Cerebellum (tissue), 4 donors: ENCODE measurements at places on chromosomes 3 and 15. TPM values are rescaled to one million over a fixed set of nuclear protein-coding genes. Genes with fewer than 3 reads are reported as not detected.

GRCh38 chr3:135238871-135239614 is 444.0 kb downstream of the EPHB1 start:
- DNase-seq = no peak

DNA sequence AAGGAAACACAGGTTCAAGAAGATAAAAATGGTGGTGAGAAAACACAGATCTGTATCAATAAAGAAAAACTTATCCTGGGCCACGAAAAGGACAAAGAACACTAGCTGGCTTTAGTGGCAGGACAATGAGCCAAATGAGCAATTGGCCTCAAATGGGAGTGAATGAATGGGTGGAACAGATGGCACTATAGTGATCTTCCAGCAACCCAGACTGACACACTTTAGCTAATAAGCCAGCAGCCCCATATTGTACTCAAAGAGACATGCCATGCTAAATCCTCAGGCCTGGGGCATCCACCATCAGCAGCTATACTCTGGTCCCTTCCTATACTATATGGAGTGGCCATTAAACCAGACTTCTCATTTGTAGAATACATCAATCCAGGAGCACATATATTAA is 60.0 kb upstream of the GADL1 start:
- peak; percentile 73 for DNase-seq

GRCh38 chr3:179921500-179921899 is 115.2 kb downstream of the PEX5L start:
- no peak for DNase-seq

CHDH gene
- 4.5 TPM for total RNA-seq

- DNase-seq = no peak
Observed at GRCh38 chr15:85639752-85640381, 154.9 kb downstream of the KLHL25 start.

- DNase-seq = no peak
Observed at GRCh38 chr3:123757281-123757940, 126.7 kb downstream of the MYLK start.

TMC3 gene
- total RNA-seq = 0.09 TPM

GRCh38 chr15:46569781-46570180 is 935.0 kb downstream of the SQOR start:
- no peak for DNase-seq

ADAMTS17 gene
- total RNA-seq = 4.4 TPM

NR2E3 gene
- total RNA-seq = 0.54 TPM

DNA sequence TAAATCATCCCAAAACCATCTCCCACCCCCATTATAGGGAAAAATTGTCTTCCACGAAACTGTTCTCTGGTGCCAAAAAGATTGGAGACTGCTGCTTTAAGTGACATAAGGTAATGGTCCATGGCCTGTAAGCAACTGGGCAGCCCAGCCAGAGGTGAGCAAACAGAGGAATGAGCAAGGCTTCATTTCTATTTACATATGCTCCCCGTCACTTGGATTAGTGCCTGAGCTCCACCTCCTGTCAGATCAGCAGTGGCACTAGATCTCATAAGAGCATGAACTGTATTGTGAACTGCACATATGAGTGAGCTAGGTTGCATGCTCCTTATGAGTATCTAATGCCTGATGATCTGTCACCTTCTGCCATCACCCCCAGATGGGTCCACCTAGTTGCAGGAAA is 1159.8 kb upstream of the ALCAM start:
- no peak for DNase-seq

- DNase-seq = no peak
Observed at GRCh38 chr3:196867155-196867506, 589 bp upstream of the SENP5 start.

GRCh38 chr3:9914559-9915253 is 2.2 kb upstream of the IL17RC start:
- DNase-seq = no peak

- no peak for DNase-seq
Observed at GRCh38 chr3:128714887-128715491, 11.0 kb upstream of the RAB7A start.

GRCh38 chr3:129312671-129313414 is 34.2 kb downstream of the HMCES start:
- DNase-seq = no peak

DNA sequence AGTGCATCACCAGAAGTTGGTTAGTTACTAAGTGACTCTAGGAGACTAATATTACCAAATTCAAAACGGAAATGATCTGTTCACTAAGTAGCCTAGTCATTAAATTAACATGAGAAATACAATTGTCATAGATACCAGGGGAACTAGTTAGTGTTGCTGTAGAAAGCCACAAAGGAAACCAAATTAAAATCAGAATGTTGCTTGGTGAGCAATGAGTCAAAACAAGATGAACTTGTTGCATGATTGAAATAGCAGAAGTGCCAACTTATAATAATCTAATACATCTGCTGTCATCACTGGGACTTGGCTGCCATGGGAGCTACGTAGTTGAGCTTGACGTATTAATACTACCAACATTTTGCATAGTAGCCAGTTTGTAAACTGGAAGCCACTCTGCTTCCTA is 458.1 kb downstream of the DIPK2A start:
- DNase-seq = no peak

ARID3B gene
- 9.6 TPM for total RNA-seq

GRCh38 chr3:190701096-190701532 is 161.4 kb downstream of the GMNC start:
- DNase-seq = no peak

GRCh38 chr15:63046917-63047760 is 4.6 kb downstream of the TPM1 start:
- no peak for DNase-seq

PATL2 gene
- total RNA-seq = 1.1 TPM

DNA sequence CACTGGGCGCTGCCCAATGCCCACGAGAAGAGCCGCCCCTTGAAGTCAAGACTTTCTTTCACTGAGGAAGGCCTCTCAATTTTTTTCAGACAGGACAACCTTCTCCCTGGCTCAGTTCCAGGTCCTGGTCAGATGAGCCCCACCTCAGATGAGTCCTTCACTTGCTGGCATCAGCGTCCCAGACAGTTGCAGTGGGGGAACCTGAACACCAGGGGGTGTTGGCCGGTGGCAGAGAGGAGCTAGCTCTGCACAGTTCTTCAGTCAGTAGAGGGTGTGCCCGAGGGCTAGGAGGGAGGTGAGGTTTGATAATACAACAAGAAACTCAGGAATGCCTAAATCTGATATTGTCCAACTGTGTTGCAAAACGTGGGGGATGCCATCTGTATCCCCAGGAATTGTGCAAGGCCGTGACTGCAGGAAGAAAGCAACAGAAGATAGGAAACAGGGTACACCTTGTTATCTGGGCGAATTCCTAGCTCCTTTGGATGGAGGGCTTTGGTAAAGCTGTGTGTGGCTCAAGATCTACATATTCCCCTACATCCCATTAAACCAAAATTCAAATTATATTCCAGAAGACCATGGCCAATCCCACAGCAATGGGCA is 34.3 kb downstream of the CCR3 start:
- no peak for DNase-seq

TF gene
- 10.2 TPM for total RNA-seq

- DNase-seq = no peak
Observed at GRCh38 chr15:41782371-41783282, 8.3 kb downstream of the MAPKBP1 start.

DNA sequence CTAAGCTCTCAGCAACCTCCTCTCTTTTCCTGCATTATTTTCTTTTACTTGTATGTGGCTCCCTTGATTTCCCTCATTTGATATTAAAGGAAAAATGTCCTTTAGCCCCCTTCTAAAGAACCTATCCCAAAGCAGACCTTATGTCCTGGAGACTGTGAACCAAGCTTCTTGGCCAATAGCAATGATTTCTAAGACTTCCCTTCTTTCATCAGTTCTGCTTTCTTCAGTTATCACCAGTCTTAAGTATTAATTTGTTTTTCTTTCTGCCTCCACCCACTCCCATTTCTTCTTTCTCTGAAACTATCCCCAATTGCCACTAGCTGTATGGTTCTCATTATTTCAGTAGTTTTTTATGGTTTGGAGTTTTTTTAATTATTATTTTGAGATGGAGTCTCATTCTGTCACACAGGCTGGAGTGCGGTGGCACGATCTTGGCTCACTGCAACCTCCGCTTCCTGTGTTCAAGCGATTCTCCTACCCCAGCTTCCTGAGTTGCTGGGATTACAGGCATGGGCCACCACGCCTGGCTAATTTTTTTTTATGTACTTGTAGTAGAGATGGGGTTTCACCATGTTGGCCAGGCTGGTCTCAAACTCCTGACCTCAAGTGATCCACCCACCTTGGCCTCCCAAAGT is 12.1 kb downstream of the TMOD3 start:
- DNase-seq = no peak

DNA sequence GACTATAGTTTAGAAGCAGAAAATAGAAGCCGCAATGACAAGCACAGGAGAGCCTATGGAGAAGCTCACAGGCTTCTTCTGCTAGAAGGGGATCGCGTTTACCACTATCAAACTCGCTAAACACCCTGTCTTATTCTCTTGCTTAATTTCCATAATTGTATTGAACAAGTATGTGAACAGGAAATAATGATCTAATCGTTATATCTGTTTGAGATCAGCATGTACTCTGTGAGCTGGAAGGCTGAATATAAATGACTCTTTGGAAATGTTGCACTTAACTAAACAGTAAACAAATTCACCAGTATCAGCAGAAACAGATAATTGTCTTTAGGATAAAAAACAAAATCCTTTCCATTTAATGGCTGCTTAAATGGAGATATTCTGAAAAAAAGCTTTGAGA is 15.0 kb downstream of the NEK10 start:
- no peak for DNase-seq

CELF6 gene
- 7.3 TPM for total RNA-seq

DNA sequence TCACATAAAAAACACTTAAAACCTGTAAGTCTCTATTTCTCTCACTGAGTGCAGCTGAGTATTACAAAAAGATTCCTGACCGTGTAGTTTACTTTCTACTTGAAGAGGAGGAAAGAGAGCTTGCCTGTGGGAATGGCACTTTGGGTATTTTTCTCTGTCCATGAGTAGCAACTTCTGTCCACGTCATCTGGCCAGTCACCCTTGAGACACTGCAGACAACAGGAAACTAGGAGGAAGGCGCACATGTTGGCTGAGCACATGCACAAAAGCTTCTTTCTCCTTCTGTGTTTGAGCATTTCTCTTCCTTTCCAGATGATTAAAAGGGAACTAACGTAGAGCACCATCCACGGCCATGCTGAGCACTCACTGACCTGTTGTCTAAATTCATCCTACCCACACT is 19.7 kb downstream of the STARD5 start:
- no peak for DNase-seq

C3orf22 gene
- 0.18 TPM for total RNA-seq

GRCh38 chr3:37071921-37072320 is 78.6 kb downstream of the MLH1 start:
- no peak for DNase-seq

GRCh38 chr15:62888623-62889022 is 153.9 kb upstream of the TPM1 start:
- no peak for DNase-seq

COL8A1 gene
- 1.1 TPM for total RNA-seq

DNA sequence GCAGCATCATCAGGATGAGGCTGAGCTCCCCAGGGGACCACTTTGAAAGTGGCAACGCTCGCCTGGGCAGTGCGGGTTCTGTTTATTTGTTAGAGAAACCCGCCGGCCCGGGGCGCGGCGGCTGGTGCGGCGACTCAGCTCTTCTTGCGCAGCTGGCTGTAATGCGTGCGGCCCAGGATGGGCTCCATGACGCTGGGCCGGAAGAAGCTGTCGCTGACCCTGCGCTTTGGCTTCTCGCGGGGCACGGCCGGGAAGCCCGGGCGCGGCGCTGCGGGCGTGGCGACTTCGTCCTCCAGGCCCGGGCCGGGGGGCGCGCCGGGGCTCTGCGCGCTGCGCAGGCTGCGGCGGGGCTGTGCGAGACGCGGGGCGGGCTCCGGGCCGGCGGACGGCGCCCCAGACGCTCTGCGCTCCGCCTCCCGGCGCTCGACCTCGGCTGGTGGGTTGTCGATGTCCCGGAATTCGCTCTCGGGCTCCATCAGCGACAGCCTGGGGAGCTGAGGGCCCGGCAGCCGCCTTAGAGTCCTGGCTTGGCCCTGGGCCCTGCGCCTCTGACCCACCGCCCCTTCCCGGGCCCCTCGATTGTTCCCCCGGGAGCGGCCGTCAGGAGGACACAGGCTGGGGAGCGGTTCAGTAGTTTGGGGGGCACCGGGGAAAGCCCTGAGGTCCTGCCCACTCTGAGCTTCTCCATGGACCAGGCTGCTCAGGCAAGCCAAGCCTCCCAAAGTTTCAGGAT is 10.3 kb upstream of the KIF7 start:
- DNase-seq = no peak

- no peak for DNase-seq
Observed at GRCh38 chr3:119310071-119310470, 15.9 kb downstream of the ARHGAP31 start.

MESD gene
- total RNA-seq = 22.1 TPM

DNA sequence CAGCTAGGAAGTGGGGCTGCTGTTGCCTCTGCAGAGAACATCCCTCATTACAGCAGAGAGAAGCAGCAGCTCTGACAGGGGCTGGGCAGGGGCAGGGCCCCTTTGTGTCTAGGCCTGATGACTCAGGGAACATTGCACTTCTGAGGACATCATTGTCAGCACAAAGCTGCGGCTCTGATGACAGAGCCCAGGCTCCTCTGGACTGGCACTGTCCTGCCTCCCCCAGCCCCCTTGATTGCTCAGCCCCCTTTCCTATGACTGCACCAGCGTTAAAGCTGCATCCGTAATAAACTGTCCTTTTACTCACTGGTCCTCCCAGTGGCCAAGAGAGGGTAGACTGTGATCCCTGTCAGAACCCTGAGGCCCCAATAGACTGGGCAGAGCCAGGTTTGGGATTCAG is 18.3 kb downstream of the TRH start:
- DNase-seq = no peak

DNA sequence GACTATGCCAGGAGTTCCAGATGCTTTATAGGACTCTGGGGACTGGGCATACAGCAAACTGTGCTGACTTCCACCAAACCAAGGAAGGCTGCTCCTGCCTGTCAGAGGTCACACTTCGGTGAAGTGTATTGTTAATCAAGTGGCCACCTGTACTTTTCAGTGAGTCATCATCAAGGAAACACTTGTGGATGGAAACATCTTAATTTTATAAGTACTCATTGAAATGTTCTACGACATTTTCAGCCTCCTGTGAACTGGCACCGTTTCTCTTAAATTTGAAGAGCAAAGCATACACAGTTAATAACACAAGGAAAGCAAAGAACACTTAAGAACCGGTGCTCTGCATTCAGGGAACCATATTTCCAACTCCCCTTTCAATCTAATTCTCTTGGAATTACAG is 801.7 kb upstream of the DPPA4 start:
- no peak for DNase-seq

DNA sequence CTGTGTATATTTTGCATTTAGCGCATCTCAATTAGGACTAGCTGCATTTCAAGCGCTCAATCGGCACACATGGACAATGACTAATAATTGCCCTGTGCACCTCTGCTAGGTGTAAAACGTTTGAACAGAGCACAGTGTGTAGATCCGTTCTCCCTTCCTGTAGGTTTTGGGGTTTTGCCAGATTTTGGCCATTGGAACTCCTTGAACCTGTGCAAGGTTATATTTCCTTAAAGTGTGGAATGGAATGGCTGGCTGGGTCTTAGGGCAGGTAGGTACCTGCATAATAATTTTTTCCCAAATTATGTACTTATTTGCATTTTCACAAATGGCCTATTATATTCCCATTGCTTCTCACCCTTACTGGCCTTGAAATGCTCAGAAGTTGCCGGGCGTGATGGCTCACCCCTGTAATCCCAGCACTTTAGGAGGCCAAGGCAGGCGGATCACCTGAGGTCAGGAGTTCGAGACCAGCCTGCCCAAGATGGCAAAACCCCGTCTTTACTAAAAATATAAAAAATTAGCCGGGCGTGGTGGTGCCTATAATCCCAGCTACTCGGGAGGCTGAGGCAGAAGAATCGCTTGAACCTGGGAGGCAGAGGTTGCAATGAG is 777 bp downstream of the RNU5B-1 start:
- DNase-seq = no peak

GRCh38 chr15:43968551-43968950 is 141.7 kb downstream of the WDR76 start:
- DNase-seq = no peak
